ENCODE measurements at places on chromosomes 7 and 10. TPM values are rescaled to one million over a fixed set of nuclear protein-coding genes. Genes with fewer than 3 reads are reported as not detected.

The OR2A2 gene
- not detected for total RNA-seq

The ZNF138 gene
- 28.1 TPM for total RNA-seq

The JAKMIP3 gene
- total RNA-seq: 0.19 TPM

DNA sequence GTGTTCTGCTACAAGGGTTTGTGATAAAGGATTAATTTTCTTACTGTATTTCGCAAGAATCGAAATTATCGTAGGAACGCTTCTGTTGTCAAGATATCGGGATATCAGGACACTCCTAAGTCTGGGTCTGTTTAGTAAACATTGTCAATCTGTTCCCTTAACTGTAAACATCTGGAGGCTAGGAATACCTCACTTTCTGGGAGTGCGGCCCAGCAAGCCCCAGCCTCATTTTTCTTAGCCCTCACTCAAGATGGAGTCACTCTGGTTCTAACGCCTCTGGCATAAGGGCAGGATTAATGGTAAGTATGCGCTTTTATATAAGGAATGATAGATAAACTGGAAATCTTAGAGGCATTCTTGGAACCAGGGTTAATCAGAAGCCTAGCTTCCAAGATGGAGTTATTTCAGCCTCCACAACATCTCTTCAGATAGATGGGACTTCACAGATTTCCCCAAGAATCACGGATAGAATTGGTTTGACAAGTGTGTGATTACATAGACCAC is 30.1 kb upstream of the CCL24 start:
- no peaks in the 10 kb centered on the region for H3K27me3 ChIP-seq
- no peaks in the 10 kb centered on the region for H3K4me1 ChIP-seq

DNA sequence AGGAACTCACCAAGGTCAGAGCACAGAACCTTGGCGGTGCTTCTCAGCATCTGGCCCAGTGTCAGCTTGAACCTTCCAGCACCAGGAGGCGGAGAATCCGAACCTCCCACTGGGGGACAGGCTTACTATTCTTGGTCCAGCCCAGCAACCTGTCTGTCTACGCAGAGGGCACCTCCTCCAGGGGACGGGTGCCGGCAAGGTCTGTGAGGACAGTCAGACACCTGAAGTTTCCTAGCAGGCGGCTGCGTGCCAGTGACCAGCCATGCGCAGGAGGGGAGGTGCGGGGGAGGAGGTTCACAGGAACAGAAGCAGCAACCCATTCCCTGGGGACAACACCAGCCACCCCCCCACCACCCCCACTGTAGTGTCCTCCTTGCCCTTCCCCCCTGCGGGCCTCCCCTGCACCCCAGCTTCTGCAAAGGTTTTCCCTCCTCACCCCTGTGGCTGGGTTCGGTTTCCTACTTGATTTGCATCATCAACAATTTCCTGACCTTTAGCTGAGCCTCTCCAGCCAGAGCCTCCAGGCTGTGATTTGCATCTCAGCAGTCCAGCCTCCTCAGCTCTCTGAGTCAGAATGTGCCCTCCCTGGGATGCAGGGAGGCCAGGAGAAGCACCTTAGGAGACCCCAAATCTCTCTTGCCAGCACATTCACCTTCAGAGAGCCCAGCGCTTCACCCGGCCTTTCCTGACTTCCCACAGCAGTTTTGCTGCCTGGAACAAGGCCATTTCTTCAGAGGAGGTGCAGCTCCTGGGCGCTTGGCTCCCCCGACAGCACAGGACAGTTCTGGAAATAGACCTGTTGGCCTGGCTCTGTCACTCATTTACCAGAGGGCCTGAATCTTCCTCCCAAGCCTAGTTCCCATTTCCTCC is 107.5 kb upstream of the NPS start:
- DNase-seq: no peak
- H3K4me1 ChIP-seq: no peaks in the 10 kb centered on the region
- H3K4me3 ChIP-seq: no peak overlapping the region

GRCh38 chr7:28348636-28349035 is 63.7 kb upstream of the CREB5 start:
- no peak overlapping the region for H3K4me3 ChIP-seq
- no peaks in the 10 kb centered on the region for H3K4me1 ChIP-seq
- DNase-seq: no peak
- no peak overlapping the region for H3K27ac ChIP-seq

The KCNH2 gene
- 8.5 TPM for total RNA-seq

DNA sequence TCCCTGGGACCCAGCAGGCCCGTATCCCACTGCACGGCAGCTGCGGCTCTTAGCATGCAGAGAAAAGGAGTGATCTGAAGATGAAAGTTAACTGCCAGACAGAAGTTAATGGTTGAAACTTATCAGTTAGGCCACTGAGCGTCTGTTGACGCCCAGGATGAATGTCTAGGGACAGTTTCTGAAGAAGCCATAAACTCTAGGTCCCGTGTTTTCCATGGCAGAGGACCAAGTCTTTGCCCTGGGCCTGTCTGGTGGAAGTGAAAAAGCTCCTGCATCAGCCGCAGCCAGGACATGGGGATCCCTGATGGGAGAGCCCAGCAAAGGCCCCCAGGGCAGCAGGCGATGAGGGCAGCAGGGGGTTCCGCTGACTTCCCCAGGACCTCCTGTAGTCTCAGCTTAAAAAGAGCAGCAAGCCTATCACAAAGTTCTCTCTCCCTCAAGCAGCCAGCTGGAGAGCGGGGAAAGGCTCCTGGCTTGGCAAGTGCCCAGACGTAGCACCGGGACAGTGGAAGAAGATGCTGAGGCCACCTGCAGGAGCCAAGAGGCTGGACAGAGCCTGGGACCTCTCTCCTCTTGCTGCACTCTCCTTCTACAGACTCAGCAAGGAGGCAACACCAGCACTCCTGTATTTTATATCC is 79.6 kb downstream of the TNS3 start:
- no peak for DNase-seq
- no peak overlapping the region for H3K4me3 ChIP-seq
- H3K36me3 ChIP-seq: peaks cover 10% of the 10 kb centered on the region

Data from Peyer's patch (tissue), 4 donors.